ENCODE measurements at places on chromosomes 16 and 17. TPM values are rescaled to one million over a fixed set of nuclear protein-coding genes. Genes with fewer than 3 reads are reported as not detected.

DNA sequence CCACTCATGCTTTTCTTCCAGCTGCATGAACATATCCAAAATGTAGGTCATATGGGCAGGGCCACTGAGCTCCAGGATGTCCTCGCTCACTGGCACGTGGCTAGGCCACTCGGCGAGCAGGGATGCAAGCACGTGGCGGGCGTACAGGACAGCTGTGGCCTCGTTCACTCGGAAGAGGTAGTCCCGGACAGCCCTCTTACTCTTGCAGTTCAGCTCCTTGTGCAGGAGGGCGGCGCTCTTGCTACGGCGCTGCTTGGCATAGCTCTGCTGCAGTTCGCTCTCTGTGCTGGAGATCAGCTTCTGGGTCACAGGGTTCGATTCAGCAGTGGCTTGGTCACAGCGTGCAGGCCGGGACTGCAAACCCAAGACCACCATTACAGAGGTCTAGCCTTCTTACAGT lies 53.1 kb upstream of the ATP2A3 start:
- DNase-seq = no peak

The G6PC1 gene
- not detected for total RNA-seq

The KCNJ2 gene
- 1.2 TPM for total RNA-seq

DNA sequence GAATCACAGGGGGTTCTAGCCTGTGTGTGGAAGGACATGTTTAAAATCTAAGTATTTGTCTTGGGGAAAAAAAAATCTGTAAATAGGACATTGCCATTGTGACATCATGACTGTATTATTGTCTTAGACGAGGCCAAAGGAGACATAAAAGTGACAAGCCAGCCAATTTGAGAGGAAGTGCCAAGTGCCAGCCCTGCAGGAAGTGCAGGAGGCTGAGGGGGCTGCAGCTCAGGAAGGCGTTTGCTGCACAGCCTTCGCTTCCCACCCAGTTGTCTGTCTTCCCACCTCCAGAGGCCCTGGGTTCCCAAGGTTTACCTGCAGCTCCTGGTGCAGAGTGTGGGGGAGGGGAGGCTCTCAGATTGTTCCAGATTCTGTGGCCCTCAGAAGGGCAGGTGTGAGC lies 1.3 kb downstream of the ADCY7 start:
- no peak for DNase-seq

The OR4D1 gene
- total RNA-seq = not detected

The CDYL2 gene
- total RNA-seq = 12.0 TPM

DNA sequence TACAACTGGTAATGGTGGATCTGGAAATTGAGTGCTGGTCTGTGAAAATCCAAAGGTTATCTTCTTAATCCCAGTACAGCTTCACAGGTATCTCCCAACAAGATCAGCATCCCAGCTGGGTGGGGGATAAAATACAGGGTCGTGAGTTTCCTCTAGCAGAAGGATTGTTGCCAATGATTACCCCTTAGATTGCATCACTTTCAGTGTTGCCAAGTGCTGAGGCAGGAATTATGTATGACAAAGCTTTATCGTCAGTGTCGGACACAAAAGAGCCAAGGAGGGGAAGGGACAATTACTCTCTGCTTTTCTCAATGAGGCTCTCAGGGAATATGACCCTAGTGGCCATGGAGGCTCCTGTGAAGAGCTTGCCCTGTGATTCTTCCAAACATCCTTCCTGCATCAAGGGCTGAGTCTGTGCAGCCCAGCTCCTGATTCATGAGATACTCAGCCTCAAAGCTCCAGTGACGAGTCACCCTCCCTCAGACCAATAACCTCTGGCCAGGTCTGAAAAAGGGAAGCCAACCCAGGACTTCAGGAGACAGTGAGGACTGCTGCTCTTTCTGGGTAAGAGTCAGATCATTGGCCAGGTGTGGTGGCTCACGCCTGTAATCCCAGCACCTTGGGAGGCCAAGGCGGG lies 15.0 kb downstream of the OR1F1 start:
- no peak for DNase-seq

DNA sequence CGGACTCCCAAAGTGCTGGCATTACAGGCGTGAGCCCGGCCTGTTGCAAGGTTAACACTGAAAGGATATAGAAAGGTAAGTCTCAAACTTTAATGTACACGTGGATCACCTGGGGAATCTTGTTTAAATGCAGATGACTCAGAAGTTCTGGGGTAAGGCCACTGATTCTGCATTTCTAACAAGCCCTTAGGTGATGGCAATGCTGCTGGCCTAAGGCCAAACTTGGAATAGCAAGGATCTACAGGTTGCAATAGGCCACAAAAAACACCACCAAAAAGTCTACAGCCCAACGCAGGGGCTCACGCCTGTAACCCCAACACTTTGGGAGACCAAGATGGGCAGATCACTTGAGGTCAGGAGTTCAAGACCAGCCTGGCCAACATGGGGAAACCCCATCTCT lies 4.2 kb downstream of the CMTM4 start:
- peak; percentile 86 for DNase-seq

GRCh38 chr16:46822270-46822669 lies 8.7 kb downstream of the C16orf87 start:
- DNase-seq = no peak

The BCO1 gene
- total RNA-seq = 4.3 TPM

DNA sequence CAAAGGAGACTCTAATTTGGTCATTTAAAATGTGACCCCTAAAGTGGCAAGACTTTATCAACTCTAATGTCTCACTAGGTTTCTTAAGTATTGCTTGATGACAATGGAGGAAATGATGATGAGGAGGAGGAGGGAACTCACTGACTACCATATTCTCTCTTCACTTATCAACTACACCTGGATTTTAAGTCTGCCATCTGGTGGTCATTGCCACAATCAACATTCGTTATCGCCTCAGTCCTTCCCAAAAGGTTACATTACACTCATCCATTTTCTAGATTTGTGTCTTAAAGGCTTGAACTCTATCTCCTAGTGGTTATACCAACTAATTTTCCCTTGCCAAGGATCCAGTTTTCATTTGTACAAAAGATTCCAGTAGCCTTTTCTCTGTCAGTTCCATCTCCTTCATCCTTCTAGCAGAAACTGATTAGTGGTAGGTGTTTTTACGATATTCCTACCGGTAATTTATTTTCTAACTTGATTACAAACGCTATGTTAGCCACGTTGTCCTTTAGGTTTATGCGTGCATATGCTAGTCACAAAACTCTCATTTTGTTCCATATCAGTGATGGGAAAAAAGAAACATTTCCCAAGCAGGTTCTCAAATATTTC lies 114.6 kb upstream of the NOG start:
- peak; percentile 25 for DNase-seq

The DLX4 gene
- total RNA-seq = not detected

The KRT34 gene
- total RNA-seq = 26.4 TPM

The TEPSIN gene
- total RNA-seq = 9.4 TPM

GRCh38 chr16:69613378-69614154 lies 47.8 kb downstream of the NFAT5 start:
- peak; percentile 81 for DNase-seq

DNA sequence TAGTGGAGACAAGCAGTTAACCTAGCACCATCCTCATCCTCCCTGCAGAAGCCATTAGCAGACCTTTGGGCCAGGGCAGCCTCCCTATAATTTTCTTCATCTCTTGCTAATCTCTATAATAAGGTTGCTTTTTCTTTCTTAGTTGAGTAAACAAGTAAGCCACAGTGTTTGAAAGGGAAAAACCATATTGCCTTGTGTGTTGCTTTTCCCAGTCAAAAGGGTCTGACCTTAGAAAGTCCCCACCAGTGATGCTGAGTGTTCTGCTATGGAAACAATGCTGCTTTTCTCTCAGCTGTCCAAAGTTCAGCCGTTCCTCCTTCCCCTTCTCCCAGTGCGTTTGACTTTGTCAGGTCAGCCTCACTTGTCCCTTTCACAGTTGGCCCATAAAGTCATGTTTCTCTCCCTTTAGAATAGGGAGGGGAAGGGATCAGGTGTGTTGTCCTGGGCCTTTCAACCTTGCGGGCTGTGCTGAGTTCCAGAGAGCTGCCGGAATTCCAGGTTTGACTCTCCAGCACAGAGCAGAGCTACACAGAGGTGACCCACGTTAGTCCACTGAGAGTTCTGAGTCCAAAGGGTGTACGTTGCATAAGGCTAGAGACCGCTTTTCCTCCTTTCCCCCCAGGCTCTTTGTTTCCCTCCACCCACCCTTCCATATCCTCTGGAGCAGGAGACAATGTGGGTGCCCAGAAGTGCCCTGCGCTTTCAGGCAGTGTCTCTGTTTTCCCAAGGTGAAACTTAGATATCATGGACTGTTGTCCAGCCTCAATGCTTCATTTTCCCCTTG lies 15.9 kb upstream of the CLEC18C start:
- DNase-seq = no peak

DNA sequence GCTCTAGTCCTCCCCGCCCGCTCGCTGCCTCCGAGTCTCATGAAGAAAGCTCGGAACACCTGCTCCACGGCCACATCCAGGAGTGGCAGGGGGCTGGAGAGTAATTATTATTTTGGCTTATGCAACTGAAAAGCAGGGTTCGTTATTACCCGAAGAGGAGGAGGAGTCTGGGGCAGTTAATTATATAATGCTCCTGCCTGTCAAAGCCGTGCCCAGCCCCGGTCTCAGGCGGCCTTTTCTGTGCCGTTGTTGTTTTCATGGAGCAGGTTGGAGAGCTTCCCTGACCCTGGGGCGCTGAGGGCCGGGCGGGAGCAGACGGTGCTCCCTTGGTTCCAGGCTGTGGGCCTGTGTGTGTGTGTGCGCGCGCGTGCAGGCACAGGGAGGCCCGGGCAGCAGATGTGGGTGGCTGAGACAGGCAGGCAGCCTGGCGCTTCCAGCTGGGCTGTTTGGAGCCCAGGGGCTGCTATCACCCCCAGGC lies 2.4 kb downstream of the JPH3 start:
- no peak for DNase-seq

GRCh38 chr17:14760212-14760611 lies 459.3 kb downstream of the HS3ST3B1 start:
- no peak for DNase-seq

DNA sequence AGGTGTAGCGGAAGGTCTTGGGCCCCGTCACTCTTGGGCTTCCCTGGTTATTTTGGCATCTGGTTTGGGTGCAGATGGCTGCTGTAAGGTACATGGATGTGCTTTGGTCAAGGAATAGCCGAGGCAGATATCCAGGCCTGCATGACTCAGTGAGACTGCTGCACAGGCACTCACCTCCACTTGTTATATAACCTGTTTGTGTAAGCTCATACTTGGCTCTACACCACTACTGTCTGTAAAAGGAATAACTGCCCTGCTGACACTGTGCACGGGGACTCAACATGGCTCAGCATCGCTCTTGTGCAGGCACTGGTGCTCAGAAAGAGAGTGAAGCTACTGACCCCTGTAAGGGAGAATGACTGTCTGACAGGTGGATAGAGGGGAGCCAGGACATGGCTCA lies 42.3 kb upstream of the ARL4D start:
- DNase-seq = peak; percentile 18

DNA sequence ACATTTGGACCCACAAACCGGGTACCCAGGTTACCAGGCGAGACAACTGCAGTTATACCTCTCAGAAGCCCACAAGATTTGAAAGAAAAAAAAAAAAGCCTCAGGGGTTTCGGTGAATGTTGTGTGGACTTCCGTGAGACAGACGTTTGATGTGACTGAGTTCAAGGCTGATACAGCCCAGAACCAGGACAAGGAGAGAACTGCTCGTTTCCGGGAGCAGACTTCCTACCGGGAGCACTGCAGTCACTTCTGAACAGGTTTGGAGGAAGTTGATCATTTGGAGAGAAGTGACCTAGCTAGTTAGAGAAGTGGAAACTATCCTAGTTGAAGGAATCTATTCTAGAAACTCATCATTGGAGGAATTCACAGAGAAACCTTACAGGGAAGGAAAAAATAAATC lies 847 bp downstream of the CKLF start:
- no peak for DNase-seq

DNA sequence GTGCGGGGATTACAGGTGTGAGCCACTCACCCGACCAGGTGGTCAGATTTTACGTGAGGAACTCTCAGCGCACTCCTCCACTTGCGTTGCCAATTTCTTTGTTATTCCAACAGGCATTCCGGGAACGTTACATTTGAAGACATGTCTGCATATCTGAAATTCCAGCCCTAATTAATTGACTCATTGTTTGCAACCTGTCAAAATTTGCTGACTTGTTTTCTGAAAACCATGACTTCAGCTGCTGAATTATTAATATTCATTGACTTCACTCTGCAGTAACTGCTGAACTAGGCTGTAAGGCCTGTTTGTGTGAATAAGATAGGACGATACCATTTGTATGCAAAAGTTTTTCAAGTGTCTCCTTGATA lies 16.6 kb downstream of the G6PC1 start:
- DNase-seq = peak; percentile 50

- DNase-seq = peak; percentile 35
These were observed 37.7 kb upstream of the TOB1 start for GRCh38 chr17:50903604-50904517.

DNA sequence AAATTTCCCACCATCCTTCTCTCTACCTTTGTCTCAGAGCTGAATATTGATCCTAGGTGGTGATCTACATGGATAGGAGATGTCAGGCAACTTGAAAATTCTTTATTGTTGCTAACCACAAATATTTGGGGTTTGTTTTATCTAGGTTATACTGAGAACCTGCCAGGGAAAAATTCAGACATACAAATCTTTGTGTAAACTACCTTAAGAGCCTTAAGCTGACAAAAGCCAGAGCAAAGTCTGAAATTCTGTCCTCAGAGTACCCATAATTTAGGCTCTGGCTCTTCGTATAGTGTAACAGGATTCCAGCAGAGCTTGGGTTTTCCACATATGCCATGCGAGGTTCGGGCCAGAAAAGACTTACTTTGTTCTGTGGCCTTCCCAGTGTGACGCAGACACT lies 406.7 kb upstream of the MAF start:
- no peak for DNase-seq

The HYDIN gene
- 18.7 TPM for total RNA-seq

The MYL4 gene
- not detected for total RNA-seq

The FAAP100 gene
- total RNA-seq = 13.2 TPM

GRCh38 chr16:84331998-84332780 lies 36.1 kb upstream of the ATP2C2 start:
- peak; percentile 75 for DNase-seq

DNA sequence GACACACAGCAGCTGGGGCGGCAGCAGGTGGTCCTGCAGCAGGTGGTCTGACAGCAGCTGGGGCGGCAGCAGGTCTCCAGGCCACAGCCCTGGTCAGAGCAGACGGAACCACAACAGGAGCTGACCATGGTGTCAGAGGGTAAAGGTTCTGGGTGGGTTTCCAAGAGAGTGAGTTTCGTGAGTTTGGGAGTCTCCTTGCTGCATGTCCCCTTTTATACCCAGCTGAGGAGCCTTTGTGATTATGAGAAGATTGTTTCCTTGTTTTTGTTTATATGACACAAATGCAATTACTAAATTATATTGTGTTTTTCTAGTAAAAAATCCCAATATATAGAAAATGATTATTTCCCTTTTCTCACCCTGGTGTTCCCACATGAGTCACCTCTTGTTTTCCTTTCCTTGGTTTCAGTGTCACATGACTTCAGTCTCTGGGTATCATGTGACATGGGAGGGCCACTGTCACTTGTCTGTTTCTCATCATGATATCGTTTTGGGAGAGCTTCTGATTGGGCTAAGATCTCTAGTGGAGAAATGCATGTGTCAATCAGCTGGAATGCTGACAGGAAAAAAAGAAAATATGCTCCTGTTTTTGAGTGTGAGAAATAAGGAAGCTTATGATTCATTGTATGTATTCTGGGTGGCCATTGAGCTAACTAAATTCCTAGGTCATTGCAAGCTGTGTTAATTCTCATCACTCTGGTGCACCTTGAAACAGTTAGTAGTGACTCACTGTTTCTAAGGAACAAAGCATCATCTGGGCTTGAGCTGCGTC lies at the start of gene KRTAP4-6:
KRTAP4-6 (minus strand) TSS at position 185 of the 772 bp plus-strand sequence; CDS start at position 128, 57 bp downstream.
- peak; percentile 92 for DNase-seq

The EIF3C gene
- total RNA-seq = 177 TPM

Data from renal cortical epithelial cell (primary cell).